ENCODE measurements at places on chromosomes 3 and 15.

- DNase-seq, result no peak
Observed at GRCh38 chr15:49279521-49280456, 109.7 kb downstream of the GALK2 start.

DNA sequence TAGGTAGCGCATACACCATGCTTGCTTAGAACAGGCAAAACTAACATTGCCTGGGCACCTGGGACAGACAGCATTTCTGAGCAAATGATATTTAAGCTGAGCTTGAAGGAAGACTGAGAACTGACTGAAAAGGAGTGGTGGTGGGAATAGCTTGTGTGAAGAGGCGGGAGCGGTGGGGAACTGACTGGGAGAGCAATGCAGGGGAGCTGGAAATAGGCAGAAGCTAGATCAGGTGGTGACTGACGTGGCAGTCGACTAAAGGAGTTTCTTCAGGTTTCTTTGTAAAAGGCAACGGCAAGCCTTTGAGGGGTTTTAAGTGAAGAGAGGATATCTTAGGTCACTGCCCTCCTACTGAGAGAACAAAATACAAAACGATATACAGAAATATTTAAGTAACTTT lies 61.8 kb downstream of the NEO1 start:
- no peak for DNase-seq

- DNase-seq, result peak; percentile 53
Observed at GRCh38 chr3:71857956-71858355, 73.0 kb upstream of the PROK2 start.

- no peak for DNase-seq
Observed at GRCh38 chr3:177680472-177680821, 483.2 kb upstream of the TBL1XR1 start.

DNA sequence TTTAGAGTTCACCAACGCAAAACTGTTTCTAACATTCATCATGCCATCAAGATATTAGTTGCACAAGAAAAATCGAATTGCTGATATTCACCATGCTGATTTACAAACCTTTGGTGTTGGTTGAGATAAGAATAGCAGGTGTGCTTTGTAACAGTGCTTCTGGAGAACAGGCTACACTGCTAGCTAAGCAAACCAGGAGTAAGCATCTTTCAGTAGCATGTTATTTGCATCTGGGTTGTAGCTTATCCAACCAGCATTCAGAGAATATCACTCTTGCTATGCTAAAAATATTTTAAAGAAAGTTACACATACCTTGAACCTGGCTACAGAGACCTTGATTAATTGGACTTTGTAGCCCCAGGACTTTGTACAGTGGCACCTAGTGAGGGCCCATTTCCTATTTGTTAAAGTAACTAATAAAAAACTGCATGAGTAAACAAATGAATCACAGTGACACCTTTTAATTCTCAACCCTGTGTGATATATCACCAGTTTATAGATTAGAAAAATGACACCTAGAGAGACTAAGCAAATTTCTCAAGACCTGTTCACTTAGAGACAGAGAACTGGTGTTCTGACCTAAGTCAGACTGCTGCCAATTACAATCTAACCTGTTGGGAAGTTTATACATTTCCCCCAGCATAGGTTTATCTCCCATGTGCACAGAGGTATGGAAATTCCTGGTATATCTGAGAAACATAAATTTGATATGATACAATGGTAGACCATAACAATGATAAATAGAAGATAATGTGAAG lies 435.5 kb upstream of the TGFBR2 start:
- DNase-seq, result no peak

DNA sequence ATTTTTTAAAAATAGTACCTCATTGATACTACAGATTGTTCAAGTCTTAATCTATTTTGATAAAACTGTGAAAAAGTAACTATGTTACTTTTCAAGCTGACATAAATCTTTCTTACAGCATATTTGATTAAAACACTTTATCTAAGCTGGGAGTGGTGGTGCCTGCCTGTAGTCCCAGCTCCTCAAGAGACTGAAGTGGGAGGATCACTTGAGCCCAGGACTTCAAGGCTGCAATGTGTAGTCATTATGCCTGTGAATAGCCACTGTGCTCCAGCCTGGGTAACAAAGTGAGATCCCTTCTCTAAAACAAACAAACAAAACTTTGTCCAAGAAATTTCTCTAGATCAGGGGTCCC lies 59.6 kb upstream of the NEDD4 start:
- DNase-seq, result no peak

GRCh38 chr15:52016316-52016715 lies 2.7 kb upstream of the MAPK6 start:
- DNase-seq, result no peak

- DNase-seq, result no peak
Observed at GRCh38 chr3:66344848-66345578, 124.2 kb downstream of the SLC25A26 start.

- no peak for DNase-seq
Observed at GRCh38 chr15:83928878-83929418, 275.0 kb downstream of the ADAMTSL3 start.

DNA sequence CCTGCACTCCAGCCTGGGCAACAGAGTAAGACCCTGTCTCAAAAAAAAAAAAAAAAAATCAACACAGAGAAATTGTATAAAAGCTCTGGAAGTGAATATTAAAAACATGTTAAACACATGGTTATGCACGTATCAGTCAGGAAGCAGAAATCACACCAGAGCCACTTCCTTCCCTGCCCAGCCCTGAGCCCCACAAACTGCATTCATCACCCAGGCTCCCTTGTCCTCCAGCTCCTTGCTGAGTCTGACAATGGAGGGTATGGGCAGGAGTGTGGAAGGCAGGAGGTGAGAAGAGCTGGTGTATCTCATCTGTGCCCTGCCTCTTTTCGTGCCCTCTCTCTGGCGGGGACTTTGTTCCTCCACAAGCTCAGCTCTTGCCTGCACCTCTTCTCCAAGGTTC lies 12.1 kb upstream of the LOXL1 start:
- DNase-seq, result no peak

DNA sequence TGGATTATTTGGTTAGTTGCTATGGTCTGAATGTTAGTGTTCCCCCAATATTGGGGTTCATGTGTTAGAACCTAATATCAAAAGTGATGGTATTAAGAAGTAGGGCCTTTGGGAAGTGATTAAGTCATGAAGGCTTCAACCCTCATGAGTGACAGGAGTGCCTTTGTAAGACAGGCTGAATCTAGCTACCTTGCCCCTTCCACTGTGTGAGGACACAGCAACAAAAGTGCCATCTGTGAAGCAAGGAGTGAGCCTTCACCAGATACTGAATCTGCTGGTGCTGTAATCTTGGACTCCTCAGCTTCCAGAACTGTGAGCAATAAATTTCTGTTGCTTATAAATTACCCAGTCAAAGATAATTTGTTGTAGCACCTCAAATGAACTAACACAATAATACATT lies 22.6 kb upstream of the SATB1 start:
- no peak for DNase-seq

Data from fibroblast of skin of left biceps (primary cell).